Astrocyte of the cerebellum (primary cell): ENCODE measurements at places on chromosomes 4 and X.

DNA sequence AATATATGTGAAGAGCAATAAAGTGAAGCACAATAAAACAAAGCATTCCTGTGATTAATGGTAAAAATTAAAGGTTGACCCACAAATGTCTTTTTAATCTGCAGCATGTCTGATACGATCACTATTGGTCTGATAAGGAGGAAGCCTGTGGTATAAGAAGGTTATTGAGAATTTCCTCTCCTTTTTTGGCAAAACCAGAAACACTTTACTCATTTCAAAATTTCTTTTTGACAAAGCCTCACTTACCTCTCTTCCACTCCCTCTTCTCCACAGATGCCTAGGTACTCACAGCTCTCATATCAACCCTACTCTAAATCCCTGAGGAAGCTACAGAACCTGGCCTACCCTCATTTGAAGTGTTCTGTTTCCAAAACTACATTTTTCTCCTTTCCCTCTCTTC lies 56.1 kb downstream of the TSPAN5 start:
- DNase-seq: no peak

DNA sequence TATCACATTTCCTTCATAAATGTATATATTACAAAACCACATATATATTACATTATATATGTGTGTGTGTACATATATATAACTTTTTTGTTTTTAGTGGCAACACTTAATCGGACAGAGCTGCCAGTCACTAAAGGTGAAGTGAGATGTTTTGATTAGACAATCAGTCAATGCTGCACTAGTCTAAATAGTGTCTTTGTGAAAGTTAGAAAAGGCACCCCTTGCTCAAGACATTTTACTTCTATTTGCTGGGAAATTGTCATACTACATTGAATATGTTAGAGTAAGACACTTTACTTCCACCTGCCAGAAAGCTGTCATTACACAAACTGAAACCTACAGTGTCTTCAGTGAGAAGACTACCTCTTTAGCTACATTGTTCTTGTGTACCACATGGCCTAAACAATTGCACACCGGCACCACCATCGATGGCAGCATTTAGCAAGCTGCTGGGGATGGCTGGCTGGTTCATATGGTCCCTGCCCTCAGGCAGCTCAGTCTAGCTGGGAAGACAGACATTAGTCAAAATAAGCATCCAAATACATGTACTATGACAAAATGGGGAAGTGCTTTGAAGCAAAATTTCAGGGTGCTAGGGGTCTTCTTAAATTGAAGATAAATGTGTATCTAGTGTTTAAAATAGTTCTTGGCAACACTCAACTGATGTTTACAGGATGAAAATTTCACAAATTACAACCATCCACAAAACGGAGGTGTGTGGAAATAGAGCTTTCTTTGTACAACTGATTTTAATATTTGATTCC lies 148.1 kb upstream of the GATB start:
- DNase-seq: no peak

GRCh38 chr4:95522682-95523530 lies 25.9 kb downstream of the UNC5C start:
- DNase-seq: no peak

DNA sequence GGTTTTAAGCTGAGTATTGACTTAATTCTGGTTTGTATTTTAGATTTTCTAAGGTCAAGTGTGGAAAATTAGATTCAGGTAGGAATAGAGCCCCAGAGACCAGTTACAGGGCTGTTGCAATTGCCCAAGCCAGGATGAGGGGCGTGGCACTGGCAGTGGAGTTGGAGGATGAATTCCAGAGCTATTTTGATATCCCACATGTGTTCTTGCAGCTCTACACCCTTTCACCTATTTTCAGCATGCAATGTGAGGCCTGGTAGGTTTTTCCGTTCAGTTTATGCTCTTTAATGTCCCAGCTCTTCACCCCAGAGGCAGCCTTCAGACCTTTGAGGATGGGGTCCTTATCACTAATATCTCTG lies 17.9 kb upstream of the OGT start:
- DNase-seq: no peak
